ENCODE measurements at places on chromosomes 6 and 20. TPM values are rescaled to one million over a fixed set of nuclear protein-coding genes. Genes with fewer than 3 reads are reported as not detected.

MCCD1 gene
- not detected for total RNA-seq

MUC22 gene
- total RNA-seq: not detected

C6orf141 gene
- 1.3 TPM for total RNA-seq

SLC17A9 gene
- total RNA-seq: 28.8 TPM

HCRTR2 gene
- total RNA-seq: not detected

ACAT2 gene
- 17.8 TPM for total RNA-seq

AVP gene
- total RNA-seq: 81.3 TPM

NKAIN4 gene
- total RNA-seq: not detected

PTPRT gene
- under 0.01 TPM for total RNA-seq

OR11A1 gene
- total RNA-seq: not detected

LCA5 gene
- total RNA-seq: 0.81 TPM

FAM184A gene
- total RNA-seq: 0.27 TPM

VSX1 gene
- total RNA-seq: not detected

DNAH8 gene
- not detected for total RNA-seq

MYLK4 gene
- total RNA-seq: 1.6 TPM

LPIN3 gene
- total RNA-seq: 0.27 TPM

CCN6 gene
- not detected for total RNA-seq

HMGCLL1 gene
- not detected for total RNA-seq

PRICKLE4 gene
- total RNA-seq: 4.6 TPM

FAM83D gene
- total RNA-seq: 9.4 TPM

CEBPB gene
- total RNA-seq: 22.4 TPM

RNF144B gene
- total RNA-seq: 16.7 TPM

LY6G5B gene
- 7.8 TPM for total RNA-seq

TNF gene
- 0.27 TPM for total RNA-seq

SLC32A1 gene
- 0.54 TPM for total RNA-seq

RBL1 gene
- total RNA-seq: 11.6 TPM

TBX18 gene
- total RNA-seq: under 0.01 TPM

THEMIS gene
- total RNA-seq: under 0.01 TPM

ANKRD66 gene
- total RNA-seq: not detected

BPIFB2 gene
- not detected for total RNA-seq

CLPSL2 gene
- total RNA-seq: not detected

All from hematopoietic multipotent progenitor cell (in vitro differentiated cells).